ENCODE measurements at places on chromosomes 13 and 19.

GRCh38 chr13:110664673-110665072, 41.2 kb downstream of the CARS2 start:
- DNase-seq, result no peak

- peak; percentile 50 for DNase-seq
These were observed 15.8 kb downstream of the GPR180 start for GRCh38 chr13:94617389-94618000.

DNA sequence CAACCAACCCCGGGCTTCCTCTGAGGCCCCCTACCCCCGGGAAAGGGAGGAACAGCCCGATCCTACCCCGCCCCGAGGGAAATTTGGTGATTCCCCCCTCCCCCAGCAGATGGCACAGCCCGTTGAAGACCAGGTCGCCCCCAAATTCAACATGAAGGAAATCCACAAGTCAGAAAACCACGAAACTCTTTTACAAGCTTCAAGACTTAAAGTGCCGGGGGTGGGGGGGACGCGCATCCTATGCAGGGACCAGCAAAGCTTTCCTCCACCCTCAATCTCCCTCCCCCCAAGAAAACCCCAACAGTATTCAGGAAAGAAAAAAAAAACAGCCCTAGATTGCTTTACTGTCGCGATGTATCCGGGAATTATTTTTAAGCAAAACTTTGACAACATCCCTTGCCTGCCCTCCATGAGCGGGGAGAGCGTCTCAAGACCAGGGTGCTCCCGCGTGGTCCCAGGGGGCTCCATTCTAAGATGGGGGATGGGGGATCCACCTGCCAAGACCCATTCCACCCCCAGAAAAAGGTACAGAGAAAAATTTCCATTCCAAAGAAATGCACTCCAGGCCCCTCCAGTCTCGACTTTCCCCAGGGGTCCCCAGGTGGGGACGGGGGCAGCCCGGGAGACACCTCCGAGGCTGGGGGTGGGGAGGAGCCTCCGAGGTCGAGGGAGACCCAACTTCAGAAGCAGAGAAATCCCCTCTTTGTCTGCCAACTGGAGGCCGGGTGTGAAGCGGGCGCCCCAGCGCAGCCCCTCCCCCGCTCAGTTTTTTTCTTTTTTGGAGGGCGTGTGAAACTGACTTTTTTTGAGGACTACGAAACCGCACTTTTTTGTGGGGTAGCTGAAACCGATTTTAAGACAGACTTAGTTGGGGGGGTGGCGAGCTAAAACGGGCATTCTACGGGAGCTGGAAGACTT, 1.5 kb downstream of the TCF3 start:
- no peak for DNase-seq

DNA sequence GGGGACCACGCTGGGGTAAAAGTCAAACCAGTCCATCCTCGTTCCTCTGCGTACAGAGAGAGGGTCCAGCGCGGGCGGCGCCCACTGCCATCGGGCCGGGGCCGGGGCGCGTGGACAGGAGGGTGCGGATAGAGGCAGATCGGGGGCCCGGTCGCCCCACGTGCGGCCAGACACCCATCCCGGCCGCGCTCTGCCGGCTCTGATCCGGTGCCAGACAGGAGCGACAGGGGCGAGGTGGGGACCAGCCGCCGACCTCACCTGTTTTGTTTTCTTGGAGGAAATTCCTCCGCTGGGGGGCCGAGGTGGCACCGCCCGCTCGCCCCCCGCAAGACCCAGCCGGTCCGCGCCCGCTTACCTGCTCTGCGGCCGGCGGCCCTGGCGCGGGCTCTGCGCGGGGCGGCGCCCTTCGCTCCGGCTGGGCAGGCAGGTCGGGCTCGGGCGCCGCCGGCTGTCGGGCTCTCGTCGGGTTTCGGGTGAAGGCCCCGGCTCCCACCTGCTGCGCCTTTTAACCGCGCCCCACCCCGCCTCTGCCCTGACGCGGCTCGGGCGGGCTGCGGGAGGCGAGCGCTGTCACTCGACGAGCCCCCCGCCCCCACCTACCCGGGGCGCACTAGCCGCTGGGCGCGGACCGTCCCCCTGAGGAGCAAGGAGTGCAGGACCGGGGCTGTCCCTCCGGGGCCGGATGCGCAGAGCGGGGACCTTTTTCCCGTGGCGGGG, at the start of gene GJB6:
Gene GJB6 (minus strand): TSS at position 481 of the 717 bp plus-strand sequence. CDS start 8,839 bp downstream, outside the sequence.
- no peak for DNase-seq

- no peak for DNase-seq
These were observed 8.6 kb downstream of the TNFAIP8L1 start for GRCh38 chr19:4647676-4648644.

DNA sequence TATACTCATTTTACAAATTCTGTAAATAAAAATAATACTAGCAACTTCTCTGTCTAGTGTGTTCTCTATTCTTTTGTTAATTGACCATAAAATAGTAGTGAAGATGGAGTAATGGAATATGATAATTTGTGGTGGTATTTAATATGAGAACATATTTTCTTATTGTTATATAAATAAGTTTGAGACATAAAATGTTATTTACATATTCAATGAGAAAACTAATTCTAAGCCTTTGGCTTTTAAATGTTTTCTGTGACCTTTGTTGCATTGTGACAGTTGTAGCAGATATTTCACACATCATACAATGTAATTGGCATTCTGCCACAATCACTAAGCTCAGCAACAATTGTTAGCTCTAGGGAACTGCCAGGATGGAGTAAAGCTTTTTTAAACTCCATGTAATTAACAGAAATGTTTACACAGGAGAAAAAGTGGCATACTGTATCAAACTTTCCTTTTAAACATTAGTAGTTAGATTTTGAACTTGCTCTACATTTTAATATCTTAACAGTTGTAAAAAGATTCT, 562.1 kb upstream of the PCDH9 start:
- peak; percentile 27 for DNase-seq

GRCh38 chr19:33771384-33772101, 25.1 kb upstream of the KCTD15 start:
- peak; percentile 47 for DNase-seq

DNA sequence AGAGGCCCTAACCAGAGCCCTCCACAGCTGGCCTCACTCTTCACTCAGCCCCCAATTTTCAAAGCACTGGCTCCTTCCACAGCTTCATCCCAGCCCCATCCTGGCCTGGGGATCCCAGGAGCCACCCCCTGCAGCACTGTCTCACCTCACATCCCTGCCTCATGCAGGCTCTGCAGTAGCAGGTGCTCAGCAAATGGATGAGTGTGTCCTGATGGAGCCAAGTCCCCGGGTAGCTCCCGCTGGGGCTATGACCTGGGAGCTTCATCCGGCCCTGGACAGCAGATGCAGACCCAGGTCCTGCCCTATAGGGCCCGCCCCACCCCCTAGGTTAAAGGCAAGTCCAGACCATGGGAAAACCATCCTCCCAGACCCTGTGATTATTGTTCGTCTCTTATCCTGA, 143.2 kb upstream of the ZNF507 start:
- no peak for DNase-seq

DNA sequence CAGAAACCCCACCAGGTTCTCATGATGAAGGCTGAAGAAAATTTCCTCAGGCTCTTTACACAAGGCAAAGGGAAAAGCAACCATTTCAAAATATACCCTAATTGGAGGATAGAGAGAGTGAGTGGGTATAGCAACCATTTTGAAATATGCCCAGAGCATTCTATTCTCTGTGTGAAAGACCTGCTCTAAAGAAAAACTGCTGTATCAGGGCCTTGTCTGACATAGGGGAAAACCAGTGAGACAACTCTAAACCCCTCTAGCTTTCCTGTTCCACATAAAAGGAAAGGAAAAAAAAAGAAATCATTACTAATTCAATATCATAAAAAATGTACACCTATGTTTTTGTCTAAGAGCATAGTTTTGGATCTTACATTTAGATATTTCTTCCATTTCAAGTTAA, 42.3 kb downstream of the TPTE2 start:
- DNase-seq, result no peak

DNA sequence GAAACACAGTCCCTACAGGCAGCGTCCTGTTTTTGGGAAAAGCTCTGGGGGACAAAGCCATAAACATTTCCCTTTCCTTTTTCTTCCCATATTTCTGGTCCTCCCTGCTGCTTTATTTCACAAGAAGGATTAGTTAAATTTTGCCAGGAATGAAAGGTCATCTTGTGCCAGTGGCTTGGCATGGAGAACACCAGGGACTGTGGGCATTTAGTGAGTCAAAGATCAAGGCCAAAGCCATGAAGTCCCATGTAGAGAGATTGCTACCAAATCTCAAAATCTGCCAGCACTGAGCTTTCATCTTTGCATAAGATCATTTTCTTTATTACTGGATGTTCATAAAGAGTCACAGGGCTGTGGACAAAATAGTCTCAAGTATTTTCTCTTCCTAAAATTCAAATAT, 29.1 kb upstream of the SLC46A3 start:
- DNase-seq, result no peak

DNA sequence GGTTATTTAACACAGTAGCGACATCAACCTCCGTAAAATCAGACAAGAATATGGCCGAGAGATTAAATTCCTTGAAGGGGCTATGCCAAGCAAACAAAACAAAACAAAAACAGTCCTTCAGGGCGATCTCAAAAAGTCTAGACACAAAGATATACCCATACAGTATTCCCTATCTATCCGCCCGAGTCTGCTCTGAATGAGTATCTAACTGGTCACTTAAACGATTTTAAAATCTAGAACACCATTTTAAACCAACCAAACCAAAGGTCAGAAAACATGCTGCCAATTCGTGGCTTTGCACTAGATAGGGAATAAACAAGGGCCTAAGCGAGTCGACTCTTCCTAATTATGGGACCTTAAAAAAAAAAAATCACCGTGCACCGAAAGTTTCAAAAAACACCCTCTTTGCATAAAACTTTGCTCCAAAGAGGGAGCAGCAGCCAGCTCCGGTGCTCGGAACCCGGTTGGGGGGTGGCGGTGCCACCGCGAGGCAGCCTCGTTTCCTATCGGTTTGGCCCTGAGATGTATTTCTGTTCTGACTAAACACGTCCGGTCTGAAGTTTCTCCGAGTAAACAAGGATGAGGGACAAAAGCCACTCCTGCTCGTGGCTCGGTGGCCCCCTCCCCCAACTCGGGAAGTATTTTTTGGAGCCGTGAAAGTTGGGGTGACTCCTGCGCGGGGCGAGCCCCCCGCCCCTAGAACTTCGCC, 1.8 kb downstream of the HMGB1 start:
- no peak for DNase-seq

DNA sequence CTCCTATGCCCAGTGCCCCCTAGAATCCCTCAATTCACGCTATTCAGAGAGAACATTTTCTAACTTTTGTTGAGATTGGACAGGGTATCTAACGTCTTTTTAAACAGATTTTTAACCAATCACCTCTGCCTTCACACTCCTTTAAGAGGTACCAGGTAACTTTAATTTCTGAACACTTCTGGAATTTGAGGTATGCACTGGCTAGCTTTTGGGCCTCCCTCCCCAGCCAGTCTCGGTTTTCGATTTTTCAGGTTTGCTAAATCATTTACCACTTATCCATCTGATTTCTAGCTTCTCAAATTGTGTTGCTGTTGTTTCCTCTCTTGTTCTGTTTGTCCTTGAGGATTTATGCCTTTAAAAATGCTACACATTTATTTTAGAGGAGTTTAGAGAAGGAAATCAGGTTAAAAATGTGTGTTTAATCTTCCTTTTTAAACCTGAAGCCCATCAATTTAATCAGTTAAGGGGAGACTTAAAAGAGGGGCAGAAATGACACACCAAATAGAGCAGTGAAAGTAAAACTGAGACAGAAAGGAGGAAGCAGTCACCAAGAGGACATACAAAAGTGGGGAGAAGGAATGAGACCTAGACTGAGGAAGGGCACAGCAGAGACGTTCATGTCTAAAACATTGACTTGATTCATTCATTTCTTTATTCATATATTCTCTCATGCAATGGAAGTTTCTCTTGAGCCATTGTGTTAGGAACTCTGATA, 139.6 kb upstream of the HTR2A start:
- no peak for DNase-seq

DNA sequence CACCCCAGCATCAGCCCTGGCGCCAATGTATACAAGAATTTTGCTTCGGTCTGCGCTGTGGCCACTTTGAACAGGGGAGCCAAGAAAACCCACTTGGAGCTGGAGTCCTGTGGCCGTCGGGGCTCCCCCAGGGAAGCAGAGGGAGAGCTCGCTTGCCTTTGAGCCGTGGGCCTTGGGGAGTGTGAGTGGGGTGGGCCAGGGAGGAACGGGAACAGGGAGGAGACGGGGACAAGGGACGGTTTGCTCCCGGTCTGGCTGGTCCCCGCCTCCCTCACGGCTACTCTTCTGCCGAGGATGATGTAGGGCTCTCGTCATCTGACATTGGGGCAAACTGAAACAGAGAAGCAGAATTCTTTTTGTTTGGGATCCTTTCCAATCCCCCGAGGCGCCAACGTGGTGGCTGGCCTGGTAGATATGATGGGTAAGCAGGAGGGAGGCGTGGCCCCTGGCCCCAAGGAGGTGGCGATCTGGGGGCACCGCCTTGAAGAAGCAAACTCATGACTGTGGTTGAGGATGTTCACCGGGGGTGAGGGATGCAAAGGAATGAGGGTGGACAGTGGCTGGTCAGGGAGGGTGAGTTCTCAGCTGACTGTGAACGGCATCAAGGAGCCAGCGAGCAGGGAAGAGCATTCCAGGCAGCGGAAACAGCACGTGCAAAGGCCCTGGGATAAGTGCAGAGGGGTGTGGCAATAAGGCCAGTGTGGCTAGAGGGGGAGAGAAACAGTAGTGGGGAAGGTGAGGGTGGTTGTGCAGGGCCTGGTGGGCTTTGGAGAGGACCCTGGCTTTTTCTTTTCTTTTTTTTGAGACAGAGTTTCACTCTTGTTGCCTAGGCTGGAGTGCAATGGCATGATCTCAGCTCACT, 10.9 kb upstream of the SPC24 start:
- no peak for DNase-seq

DNA sequence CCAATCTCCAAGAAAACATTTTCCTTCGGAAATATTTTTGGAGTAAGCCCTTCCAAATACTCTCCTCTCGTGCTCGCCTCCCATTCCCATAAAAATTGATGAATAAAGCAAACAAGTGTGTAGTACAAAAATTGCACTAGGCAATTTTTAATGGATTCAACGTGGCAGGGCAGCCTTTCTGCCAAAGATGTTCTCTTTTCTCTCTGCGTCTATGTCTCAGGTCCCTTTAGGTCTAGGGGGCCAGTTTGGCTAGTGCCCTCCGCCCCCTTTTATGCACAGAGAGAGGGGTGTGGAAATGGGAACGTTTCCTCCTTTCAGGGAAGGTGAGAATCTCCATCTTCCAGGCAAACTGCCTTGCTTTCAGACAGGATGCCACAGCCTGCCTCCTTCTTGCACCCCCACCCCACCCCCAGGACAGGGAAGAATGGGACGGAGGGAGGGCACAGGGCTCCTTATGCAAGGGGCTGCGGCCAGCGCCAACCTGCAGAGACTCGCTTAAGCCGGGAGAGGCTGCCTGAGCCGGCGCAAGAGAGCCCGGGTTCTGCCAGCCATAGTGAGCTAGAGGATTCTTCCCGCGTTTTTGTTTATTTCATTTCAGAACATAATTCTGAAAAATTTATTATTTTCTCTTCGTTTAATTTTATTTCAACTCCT, 2.7 kb upstream of the ZIC2 start:
- DNase-seq, result no peak

GRCh38 chr19:6718111-6718740, 2.2 kb downstream of the C3 start:
- DNase-seq, result no peak

Data from SHP77 treated with DMSO at 0.1 percent for 48 hours (cell line).